SK-N-SH (cell line): ENCODE measurements at places on chromosomes 16 and 17.

DNA sequence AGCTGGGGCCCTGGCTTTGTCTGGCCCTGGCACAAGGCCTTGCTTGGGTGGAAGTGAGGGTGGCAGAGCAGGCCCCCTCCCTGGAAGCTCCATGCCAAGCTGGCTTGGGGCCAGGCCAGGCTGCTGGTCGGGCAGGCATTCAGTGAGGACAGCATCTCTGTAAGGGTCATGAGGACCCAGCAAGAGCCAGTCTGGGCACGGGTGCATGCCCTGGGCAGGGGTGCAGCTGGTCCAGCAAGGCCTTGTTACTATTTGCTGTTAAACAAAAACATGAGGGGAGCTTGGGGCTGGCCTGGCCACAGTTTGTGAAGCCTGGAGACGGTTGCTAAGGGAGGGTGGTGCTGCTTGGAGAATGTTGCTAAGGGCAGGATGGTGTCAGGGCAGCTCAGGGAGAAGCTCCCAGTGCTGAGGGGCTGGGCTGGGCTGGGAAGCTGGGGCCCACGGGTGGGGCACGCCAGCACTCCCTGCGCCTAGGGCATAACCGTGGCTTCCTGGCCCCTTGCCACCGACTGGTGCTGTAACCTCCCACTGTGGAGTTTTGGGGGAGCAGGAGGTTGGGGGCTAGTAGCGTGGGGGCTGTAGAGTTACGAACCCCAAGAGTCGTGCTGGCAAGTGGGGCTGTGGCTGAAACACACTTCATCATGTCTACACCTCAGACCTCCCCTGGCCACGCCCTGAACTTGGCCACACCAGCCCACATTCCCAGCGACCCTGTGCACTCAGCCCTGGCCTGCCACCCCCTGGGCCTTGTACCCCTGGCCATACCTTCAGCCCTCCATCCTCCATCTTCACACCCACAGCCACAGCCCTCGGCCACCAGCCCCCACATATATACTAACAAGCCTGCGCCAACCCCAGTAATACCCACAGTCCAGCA lies 1.6 kb downstream of the TPPP3 start:
- DNase-seq = peak; percentile 50

- peak; percentile 72 for DNase-seq
Observed at GRCh38 chr17:77420804-77421629, 280.2 kb downstream of the SEC14L1 start.

DNA sequence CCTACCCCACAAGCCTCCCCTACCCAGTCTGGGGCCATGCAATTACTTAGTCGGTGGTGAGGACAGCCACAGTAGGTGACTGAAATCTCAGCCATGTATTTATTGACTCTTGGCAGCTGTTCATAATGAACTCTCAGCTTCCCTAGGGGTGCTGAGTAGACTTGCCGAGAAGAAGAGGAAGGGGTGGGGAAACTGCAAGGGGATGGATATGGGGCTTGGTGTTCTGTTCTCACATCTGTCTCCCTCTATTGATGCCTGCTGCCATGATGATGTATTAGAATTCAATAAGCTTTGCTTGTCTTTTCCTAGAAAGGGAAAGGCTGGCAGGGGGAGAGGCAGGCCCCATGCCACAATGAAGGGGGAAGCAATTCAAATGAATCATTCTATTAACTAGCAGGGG lies 112.9 kb downstream of the GP2 start:
- no peak for DNase-seq

GRCh38 chr16:81873843-81874752 lies 95.0 kb downstream of the PLCG2 start:
- peak; percentile 58 for DNase-seq

GRCh38 chr17:2928294-2928890 lies 132.2 kb downstream of the RAP1GAP2 start:
- peak; percentile 73 for DNase-seq

DNA sequence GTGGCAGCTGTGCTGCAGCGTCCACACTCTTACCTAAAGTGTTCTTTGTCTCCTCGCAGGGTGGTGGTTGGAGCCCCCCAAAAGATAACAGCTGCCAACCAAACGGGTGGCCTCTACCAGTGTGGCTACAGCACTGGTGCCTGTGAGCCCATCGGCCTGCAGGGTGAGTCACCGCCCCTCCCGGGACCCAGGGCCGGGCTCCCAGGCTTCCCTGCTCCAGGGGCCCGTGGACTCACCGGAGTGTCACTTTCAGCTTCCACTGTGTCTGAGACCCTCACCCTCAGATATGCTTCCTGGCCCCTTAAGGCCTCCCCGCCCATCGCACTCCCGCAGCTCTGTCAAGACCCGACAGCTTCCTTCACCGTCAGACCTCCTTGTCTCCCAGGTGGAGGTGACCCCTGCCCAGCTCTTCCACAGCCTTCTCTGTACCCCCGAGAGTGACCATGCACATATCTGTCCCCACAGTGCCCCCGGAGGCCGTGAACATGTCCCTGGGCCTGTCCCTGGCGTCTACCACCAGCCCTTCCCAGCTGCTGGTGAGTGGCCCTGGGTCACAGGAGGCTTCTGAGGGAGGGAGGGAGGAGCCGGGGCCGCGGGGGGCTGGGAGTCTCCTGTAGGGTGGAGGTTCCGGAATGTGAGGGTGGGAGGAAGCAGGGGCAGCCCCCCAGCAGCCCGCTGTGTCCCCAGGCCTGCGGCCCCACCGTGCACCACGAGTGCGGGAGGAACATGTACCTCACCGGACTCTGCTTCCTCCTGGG lies 1.8 kb downstream of the ITGAX start:
- peak; percentile 17 for DNase-seq

DNA sequence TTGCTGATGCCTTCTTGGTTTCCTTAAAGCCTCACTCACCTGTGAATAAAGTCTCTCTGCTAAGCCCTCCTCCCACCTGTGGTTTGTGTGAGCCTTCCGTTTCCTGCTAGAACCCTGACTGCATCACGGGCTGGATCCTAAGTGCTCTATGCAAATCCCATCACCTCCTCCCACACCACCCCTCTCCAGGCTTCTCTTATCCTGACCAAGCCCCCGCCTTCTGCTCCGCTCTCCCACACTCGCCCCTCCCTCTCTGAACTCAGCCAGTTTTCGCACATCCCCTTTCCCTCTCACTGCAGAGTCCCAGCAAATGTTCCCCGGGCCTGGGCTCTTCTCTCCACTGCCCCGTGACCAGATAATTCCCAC lies 51.8 kb downstream of the PIMREG start:
- DNase-seq = no peak

DNA sequence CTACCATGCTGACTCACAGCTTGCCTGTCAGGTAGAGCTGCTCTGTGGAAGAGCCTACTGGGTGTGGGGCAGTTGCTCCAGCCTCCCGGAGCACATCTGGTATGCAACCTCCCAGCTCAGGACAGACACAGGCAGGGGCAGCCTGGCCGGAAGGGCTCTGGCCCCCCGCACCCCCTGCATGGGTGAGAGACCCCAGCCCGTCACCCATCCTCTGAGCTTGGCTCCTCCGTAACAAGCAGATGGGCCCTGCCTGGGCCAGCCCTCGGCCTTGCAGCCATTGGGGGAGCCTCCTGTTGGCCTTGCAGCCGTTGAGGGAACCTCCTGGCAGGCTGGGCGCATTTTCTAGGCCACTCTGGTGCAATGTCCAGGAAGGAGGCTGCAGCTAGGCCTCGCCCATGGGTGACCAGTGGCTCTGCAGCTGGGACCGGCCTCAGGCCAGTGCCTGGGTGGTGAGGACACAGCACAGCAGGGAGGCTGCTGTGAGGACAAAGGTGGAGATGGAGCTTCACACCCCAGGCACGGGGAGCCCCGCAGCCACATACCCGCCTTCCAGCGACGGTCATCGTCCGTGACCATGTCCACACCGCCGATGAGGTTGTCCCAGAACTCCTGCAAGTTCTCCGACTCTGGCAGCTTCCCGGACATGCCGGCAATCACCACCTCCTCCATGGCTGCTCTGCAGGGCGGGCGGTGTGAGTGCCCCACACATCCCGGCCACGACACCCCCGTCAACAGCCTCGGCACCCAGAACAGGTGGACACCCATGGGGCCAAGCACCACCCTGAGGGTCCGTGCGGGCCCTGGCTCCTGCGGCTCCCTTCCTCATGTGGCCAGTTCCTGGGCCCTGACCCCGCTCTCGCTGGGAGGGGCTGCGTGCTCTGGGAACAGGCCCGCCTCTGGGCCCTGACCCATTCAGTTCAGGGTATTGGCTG lies 2.0 kb downstream of the FASN start:
- no peak for DNase-seq

GRCh38 chr17:383771-384621 lies 31.4 kb upstream of the RPH3AL start:
- DNase-seq = peak; percentile 40

- DNase-seq = no peak
Observed at GRCh38 chr17:55259684-55260111, 5.1 kb upstream of the HLF start.

DNA sequence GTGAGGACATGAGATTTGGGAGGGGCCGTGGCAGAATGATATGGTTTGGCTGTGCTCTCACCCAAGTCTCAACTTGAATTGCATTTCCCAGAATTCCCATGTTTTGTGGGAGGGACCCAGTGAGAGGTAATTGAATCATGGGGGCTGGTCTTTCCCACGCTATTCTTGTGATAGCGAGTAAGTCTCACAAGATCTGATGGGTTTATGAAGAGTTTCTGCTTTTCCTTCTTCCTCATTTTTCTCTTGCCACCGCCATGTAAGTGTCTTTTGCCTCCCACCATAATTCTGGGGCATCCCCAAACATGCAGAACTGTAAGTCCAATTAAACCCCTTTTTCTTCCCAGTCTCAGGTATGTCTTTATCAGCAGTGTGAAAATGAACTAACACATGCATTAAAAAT lies 40.6 kb downstream of the CCT6B start:
- DNase-seq = no peak

DNA sequence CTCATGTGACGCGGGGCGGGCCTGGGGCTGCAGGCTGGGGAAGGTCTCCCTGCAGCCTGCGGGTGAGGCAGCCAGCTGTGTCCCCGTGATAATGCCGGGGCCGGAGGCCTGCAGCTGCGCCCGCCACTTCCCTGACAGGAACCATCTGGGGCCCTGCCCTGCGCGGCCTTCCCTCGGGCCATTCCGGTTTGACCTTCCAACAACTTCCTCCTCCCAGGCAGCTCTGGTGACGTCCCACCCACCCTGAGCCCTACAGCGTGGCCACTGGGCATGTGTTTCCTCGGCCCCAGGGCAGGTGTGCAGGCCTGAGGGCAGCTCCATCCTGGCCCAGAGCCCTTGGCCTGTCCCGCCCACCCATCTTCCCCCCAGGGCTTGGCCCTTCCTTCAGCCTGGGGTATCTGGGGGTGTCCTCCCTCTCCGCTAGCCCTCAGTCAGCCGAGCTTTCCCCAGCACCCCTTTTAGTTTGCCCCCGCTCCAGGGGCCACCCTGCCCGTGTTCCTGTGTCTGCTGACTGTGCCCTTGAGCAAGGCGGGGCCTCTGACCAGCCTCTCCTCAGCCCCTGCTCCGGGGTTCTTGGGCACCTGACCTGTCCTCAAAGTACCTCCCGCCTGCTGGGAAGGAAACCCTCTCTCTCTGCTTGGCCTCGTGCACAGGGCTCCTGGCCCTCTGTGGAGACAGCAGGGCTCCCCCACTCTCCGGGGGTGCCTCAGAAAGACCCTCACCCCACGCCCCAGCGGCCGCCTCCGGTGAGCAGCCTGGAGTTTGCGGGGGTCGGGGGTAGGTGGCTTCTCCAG lies at the start of gene CBFA2T3:
Gene CBFA2T3, minus strand, starts transcription at position 190 of the 794 bp plus-strand sequence. CDS start 400 bp downstream, outside the sequence.
- DNase-seq = no peak

- DNase-seq = no peak
Observed at GRCh38 chr16:54806378-54806777, 124.3 kb upstream of the IRX5 start.
